Naive B cell (primary cell): ENCODE measurements at places on chromosomes 6 and 20.

- DNase-seq = no peak
Observed at GRCh38 chr6:80215063-80215462, 108.6 kb downstream of the BCKDHB start.

GRCh38 chr6:89952686-89953085 is 58.4 kb downstream of the GJA10 start:
- DNase-seq = peak; percentile 25

GRCh38 chr6:449486-450419 is 58.2 kb downstream of the IRF4 start:
- DNase-seq = no peak

DNA sequence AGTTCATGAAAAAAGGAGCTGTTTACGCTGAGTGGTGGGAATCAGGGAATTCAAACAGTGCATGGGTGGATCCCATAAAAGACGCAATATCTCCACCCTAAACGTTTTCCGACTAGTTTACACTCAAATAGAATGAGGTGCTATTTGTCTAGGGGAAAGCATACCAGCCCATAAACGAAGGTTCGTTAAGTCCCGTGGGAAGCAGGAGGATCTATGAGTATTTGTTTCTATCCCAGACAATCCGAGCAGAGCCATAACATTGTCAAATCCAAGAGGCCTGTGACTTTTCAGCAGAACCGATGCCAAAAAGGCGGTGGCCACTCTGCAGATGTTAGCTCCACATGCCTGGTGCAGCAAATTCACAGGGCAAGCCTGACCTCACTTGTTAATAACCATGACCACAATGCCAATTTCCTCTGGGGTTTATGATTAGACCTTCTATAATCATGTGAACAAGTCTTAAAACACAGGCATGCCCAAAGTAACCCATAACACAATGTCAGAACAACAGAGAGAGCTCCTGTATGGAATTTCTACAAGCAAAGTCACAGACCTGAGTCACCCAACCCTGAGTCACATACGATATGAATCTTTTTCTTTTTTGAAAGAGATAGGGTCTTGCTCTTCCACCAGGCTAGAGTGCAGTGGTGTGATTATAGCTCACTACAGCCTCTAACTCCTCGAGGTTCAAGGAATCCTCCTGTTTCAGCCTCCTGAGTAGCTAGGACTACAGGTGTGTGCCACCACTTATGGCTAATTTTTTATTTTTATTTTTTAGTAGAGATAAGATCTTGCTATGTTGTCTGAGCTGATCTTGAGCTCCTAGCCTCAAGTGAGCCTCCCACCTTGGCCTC is 123.3 kb downstream of the KIF13A start:
- DNase-seq = no peak

DNA sequence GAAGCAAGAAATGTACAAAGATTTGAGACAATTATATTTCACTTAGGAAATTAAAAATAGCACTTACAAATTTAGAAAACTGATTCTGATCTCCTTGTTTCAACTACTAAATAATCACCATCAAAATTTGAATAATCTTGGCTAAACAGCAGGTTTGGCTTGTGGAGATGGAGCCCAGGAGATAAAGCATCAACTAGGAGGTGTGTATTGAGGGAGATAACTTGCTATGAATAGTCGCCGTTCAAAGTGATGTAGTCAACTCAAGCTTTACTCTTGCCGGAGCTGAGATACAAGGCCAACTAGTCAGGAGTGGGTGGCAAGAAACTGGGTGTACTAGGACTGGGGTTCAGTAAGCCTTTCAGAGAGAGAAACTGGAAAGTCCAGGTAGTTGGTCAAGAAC is 117.7 kb downstream of the TRMT11 start:
- no peak for DNase-seq

DNA sequence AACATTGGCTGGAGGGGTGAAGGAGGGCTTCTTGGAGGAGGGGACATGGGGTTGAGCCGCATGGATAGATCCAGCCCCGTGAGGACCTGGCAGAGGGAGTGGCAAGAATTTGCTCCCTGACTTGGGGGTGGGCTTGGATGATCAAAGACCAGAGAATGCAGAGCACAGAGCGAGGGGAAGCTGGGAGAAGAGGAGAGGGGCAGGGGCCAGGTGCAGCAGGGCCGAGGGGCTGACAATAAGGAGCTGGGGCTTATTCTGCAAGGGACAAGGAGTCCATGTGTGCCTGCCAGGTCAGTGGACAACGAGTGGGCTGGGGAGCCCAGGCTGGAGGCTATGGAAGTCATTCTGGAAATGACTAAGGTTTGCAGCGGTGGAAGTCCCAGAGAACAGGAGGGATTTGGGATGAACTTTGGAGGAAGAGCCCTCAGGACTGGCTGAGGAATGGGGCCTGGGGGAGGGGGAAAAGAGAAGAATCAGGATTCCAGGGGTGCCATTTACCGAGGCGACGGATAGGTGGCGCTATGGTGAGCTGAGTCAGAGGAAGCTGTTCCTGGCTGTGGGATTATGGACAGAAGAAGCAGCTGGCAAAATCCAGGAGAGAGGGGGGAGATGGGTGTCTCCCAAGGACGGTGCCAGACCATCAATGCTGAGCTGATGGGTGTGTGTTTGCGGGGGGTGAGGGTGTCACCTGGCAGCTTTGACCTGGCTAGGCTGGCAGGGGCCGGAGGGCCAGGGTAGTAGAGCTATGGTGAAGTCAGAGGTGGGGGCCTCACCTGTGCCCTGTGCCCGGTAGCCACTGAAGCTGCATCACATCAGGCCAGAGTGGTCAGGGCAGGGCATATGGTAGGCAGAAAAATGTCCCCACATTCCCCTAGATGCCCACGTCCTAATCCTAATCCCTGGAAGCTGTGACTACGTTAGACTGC is 7.8 kb downstream of the KCNG1 start:
- no peak for DNase-seq

DNA sequence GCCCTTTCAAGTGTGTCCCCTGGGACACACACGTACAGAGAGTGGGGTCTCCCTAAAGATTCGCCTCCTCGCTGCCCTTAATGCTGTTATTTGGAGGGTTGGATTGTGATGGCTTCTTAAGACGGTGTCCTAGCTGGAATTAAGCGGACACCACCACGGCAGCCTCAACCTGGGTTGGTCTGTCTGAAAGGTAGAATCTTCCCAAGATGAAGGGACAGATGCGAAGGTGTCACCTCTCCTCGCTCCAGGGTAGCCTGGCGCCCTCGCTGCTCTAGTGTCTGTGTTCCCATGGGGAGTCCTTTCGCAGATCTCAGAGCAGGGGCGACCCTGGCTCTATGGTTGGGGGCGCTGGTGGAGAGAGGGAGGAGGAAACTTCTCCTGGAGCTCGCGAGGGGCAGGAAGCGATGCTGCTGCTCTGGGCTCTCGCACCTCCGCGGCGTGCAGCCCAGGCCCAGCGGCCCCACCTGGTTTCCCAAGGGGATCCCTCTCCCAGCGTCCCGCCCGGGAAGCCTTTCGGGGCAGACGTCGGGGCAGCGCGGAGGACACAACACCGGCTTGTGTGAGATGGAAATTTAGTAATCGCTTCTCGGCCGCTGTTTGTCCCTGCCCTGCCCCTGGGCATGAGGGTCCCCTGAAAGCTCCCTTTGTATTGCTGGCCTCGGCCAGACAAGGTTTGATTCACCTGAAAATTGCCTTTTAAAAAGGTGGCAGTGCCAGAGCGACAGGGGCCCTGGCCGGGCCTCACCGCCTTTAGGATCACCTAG is 1.7 kb downstream of the RSPO3 start:
- DNase-seq = no peak

- DNase-seq = no peak
Observed at GRCh38 chr6:100412872-100413271, 51.8 kb downstream of the SIM1 start.

GRCh38 chr6:158826819-158827501 is 7.8 kb upstream of the EZR start:
- peak; percentile 70 for DNase-seq

- DNase-seq = no peak
Observed at GRCh38 chr6:19319005-19319404, 518.2 kb upstream of the ID4 start.

GRCh38 chr6:93779086-93779841 is 359.9 kb upstream of the EPHA7 start:
- DNase-seq = no peak

DNA sequence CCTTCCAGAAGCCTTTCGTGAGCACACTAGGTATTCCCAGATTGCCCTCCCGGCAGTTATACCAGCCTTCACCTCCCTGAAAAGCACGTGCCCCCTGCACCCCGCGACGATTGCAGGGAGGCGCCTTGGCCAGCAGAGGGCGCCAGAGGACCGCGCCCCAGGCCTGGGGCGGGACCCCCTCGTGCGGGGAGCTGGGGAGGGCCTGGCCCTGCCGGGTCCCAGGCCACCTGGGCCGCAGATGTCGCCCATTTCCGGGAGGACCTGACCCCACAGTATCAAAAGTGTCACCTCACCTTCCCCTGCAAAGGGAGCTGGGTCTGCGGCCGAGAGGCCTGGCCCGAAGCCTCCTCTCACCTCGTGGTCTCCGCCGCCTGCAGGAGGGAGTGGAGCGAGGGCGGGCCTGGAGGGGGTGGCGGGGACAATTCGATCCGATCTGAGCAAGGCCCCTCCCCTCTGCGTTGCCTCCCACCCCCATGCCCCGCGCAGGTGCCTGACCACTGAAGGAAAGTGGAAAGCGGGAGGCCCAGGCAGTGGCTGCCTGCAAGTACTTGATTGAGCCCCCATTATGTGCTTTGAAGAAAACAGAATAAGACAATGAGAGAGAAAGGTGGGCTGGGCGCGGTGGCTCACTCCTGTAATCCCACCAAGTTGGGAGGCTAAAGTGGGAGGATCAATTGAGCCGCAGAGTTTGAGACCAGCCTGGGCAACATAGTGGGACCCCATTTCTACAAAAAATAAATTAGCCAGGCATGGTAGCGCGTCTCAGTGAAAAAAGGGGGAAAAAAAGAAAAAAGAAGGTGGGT is 3.5 kb upstream of the SNAI1 start:
- peak; percentile 64 for DNase-seq
